ENCODE measurements at places on chromosomes 7 and 10.
A peak's percentile ranks its signal among the peaks of the same experiment; 100 is the strongest.

DNA sequence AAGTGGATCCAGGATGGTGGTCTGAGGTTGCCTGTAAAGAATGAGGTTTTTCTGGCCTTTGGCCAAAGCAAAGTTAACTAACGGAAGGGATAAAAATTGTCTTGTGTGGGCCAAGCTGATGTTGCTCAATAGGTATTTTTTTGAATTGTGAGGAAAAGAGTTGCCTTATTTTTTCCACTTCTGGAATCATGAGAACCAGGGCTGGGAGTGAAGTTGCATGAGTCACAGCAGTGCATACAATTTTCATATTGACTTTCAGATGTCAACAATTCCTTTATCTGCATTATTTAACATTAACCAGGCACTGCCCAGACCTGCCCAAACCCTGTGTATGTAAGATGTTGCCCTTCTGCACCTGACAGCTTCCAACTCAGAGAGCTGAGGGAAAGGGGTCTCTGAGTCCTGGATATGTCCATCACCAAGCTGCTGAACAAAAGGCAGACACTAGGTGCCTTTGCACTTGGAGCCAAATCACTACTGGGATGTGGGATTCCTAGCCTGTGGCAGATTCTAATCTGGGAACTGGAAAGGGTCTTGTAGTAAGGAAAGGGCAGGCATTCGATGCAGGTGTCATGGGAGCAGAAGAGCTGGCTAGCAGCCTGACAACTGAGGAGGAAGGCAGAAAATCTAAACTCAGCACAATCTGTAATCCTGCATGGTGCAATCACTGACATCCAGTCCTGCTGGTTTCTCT lies 52.3 kb upstream of the SLC35B4 start:
- H3K4me1 ChIP-seq, result no peaks in the 10 kb centered on the region
- H3K27ac ChIP-seq, result no peak overlapping the region
- DNase-seq, result no peak
- no peaks in the 10 kb centered on the region for H3K27me3 ChIP-seq
- H3K36me3 ChIP-seq, result no peaks in the 10 kb centered on the region

DNA sequence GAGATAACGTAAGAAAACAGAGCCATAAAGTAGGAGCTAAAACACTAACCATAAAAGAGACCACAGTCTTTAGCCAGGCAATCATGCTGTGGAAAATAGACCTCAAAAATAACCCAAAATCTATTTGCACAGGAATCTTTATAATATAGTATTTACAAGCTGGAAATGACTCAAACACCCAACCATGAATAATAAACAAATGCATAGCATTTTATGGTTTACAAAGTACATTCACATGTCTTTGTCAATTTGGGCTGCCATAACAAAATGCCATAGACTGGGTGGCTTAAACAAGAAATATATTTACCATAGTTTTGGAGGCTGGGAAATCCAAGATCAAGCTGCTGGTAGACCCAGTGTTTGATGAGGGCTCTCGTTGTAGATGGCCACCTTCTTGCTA lies 65.5 kb upstream of the GRB10 start:
- H3K4me1 ChIP-seq, result no peaks in the 10 kb centered on the region
- no peak overlapping the region for H3K4me3 ChIP-seq
- DNase-seq, result no peak
- H3K27me3 ChIP-seq, result no peaks in the 10 kb centered on the region

DNA sequence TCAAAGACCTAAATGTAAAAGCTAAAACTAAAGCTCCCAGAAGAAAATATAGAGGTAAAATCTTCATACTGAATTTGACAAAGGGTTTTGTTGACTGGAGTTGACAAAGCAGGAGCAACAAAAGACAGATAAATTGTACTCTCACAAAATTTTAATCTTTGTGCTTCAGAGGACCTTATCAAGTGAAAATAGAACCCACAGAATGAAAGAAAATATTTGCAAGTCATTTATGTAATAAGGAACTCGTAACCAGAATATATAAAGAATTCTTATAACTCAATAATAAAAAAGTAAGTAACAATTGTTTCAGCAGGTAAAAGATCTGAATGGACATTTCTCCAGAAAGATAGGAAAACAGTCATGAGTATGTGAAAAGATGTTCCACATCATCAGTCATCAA lies 62.0 kb upstream of the SRRM3 start:
- no peak for DNase-seq
- H3K4me3 ChIP-seq, result no peak overlapping the region
- no peak overlapping the region for H3K27ac ChIP-seq
- no peaks in the 10 kb centered on the region for H3K36me3 ChIP-seq

GRCh38 chr7:41117431-41117830 lies 585.5 kb downstream of the INHBA start:
- H3K27me3 ChIP-seq, result no peaks in the 10 kb centered on the region
- DNase-seq, result no peak
- H3K27ac ChIP-seq, result no peak overlapping the region
- no peaks in the 10 kb centered on the region for H3K36me3 ChIP-seq
- no peaks in the 10 kb centered on the region for H3K4me1 ChIP-seq

DNA sequence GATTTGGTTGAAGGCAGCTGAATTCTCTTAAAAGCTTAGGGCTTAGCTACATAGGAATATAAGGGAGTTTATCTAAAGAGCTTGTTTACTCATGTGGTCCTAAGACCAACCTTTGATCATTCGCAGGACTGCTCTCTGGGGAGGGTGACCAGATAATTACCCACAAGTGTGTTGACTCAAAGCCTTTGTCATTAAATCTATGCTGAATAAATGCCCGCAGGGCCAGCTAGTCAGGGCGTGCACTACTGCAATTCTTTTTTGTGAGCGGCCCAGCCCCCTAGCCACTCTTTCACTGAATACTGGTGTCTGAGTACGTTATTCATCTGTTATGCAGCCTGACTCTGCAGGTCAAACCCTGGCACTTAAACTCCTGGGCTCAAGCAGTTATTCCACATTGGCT lies 69.6 kb downstream of the AKAP9 start:
- no peak for DNase-seq
- H3K4me3 ChIP-seq, result no peak overlapping the region
- H3K36me3 ChIP-seq, result peaks cover 13% of the 10 kb centered on the region
- no peak overlapping the region for H3K27ac ChIP-seq
- no peaks in the 10 kb centered on the region for H3K4me1 ChIP-seq

DNA sequence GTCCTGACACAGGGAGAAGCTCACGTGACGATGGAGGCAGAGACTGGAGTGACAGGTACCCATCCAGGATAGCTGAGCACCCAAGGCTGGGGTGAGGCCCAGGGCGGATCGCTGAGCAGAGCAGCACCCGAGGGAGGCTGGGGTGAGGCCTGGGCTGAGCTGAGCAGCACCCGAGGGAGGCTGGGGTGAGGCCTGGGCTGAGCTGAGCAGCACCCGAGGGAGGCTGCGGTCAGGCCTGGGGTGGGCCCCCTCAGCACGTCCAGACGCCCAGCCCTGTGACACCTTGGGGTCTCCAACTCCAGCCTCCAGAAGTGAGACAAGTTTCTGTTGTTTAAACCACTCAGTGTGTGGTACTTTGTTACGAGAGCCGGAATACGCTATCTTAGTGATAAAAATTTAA lies 236.3 kb downstream of the ZMYND11 start:
- H3K27me3 ChIP-seq, result no peaks in the 10 kb centered on the region
- H3K4me1 ChIP-seq, result no peaks in the 10 kb centered on the region
- H3K27ac ChIP-seq, result no peak overlapping the region

GRCh38 chr10:71863203-71863602 lies 12.2 kb upstream of the PSAP start:
- H3K36me3 ChIP-seq, result no peaks in the 10 kb centered on the region
- H3K4me1 ChIP-seq, result no peaks in the 10 kb centered on the region
- no peaks in the 10 kb centered on the region for H3K27me3 ChIP-seq
- H3K27ac ChIP-seq, result no peak overlapping the region
- no peak for DNase-seq
- no peak overlapping the region for H3K4me3 ChIP-seq

DNA sequence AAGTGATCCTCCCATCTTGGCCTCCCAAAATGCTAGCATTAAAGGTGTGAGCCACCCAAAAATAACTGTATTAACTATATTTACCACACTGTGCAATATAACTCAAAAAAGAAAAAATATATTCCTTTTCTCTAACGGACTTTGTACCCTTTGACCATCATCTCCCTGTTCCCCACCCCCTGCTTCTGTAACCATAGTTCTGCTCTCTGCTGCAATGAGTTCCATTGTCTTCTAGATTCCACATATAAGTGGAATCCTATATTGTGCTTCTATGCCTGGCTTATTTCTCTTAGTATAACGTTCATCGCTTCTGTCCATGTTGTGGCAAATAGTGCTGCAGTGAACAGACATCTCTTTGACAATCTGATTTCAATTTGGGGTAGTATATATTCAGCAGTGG lies 4.2 kb downstream of the TMEM248 start:
- H3K27me3 ChIP-seq, result no peaks in the 10 kb centered on the region
- DNase-seq, result no peak
- peaks cover 8% of the 10 kb centered on the region for H3K36me3 ChIP-seq
- H3K27ac ChIP-seq, result no peak overlapping the region

GRCh38 chr7:27367179-27367932 lies 124.8 kb downstream of the EVX1 start:
- H3K27me3 ChIP-seq, result peaks cover 4% of the 10 kb centered on the region
- H3K36me3 ChIP-seq, result no peaks in the 10 kb centered on the region
- H3K4me3 ChIP-seq, result no peak overlapping the region
- H3K27ac ChIP-seq, result no peak overlapping the region
- DNase-seq, result no peak

DNA sequence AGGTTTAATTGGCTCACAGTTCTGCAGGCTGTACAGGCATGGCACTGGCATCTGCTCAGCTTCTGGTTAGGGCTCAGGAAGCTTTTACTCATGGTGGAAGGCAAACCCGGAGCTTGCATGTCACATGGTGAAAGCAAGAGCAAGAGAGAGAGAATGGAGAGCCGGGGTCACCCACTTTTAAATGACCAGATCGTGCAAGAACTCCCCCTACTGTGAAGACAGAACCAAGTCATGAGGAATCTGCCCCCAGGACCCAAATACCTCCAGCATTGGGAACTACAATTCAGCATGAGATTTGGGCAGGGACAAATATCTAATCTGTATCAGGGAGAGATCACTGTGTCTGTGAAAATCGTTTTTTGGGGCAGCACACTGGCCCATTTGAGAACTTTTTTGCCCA lies 110.0 kb upstream of the MYO3A start:
- no peaks in the 10 kb centered on the region for H3K36me3 ChIP-seq
- no peak overlapping the region for H3K27ac ChIP-seq
- no peaks in the 10 kb centered on the region for H3K4me1 ChIP-seq

- no peak overlapping the region for H3K27ac ChIP-seq
- H3K36me3 ChIP-seq, result peaks cover 86% of the 10 kb centered on the region
- no peaks in the 10 kb centered on the region for H3K4me1 ChIP-seq
- H3K27me3 ChIP-seq, result no peaks in the 10 kb centered on the region
- no peak for DNase-seq
- H3K4me3 ChIP-seq, result no peak overlapping the region
Measured at GRCh38 chr7:2924866-2925840, 81.0 kb upstream of the GNA12 start.

- H3K27me3 ChIP-seq, result no peaks in the 10 kb centered on the region
- peak overlapping the region; percentile 70 for H3K4me3 ChIP-seq
- H3K4me1 ChIP-seq, result peaks cover 10% of the 10 kb centered on the region
- H3K36me3 ChIP-seq, result peaks cover 4% of the 10 kb centered on the region
Measured at GRCh38 chr10:100184840-100185239, 989 bp downstream of the ERLIN1 start.

GRCh38 chr7:99313204-99313573 lies 12.5 kb upstream of the ARPC1A start:
- H3K27ac ChIP-seq, result no peak overlapping the region
- H3K4me3 ChIP-seq, result no peak overlapping the region
- DNase-seq, result no peak
- H3K4me1 ChIP-seq, result no peaks in the 10 kb centered on the region
- H3K36me3 ChIP-seq, result no peaks in the 10 kb centered on the region

GRCh38 chr10:61285749-61286148 lies 167.4 kb downstream of the TMEM26 start:
- no peaks in the 10 kb centered on the region for H3K4me1 ChIP-seq
- H3K27me3 ChIP-seq, result no peaks in the 10 kb centered on the region
- no peak overlapping the region for H3K27ac ChIP-seq
- H3K4me3 ChIP-seq, result no peak overlapping the region

DNA sequence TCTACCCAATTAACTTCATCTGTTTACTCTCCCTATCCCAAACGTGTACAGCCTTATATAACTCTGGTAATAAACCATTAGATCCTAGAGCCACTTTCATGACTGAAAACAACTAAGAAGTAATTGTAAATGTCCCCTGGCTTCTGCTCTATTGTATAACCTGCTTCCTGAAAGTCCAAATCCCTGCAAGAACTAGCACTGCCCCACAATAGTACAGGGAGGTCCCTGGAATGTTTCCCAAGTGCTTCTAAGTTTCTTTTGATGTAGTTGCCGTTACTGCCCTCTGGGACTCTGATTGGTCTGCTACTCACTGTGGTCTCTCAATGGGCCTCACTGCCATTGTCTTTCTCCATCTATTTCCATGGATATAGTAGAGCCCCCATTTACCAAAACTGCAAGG lies 764.0 kb upstream of the GHITM start:
- no peaks in the 10 kb centered on the region for H3K4me1 ChIP-seq
- H3K27ac ChIP-seq, result no peak overlapping the region
- no peak overlapping the region for H3K4me3 ChIP-seq
- no peaks in the 10 kb centered on the region for H3K36me3 ChIP-seq
- no peak for DNase-seq
- H3K27me3 ChIP-seq, result no peaks in the 10 kb centered on the region

DNA sequence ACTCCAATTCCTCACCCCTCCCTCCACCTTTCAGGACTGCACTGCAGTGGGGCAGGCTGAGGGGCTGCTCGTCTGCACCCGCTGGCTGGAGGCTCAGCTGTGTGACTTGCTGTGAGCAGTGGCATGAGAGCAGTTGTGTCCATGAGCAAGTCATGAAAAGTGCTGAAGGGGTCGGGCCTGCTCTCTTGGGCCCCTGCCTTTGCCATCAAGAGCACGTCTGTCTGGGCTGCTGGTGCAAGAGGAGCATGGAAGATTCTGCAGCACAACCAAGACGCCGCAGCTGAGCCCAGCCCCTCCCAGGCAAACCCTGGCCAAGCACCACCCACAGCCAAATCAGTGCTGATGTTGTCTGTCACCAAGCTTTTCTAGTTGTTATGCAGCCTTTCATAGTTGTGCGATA lies 284.3 kb downstream of the TCERG1L start:
- H3K4me1 ChIP-seq, result no peaks in the 10 kb centered on the region
- H3K27me3 ChIP-seq, result no peaks in the 10 kb centered on the region
- H3K36me3 ChIP-seq, result no peaks in the 10 kb centered on the region
- no peak overlapping the region for H3K27ac ChIP-seq

DNA sequence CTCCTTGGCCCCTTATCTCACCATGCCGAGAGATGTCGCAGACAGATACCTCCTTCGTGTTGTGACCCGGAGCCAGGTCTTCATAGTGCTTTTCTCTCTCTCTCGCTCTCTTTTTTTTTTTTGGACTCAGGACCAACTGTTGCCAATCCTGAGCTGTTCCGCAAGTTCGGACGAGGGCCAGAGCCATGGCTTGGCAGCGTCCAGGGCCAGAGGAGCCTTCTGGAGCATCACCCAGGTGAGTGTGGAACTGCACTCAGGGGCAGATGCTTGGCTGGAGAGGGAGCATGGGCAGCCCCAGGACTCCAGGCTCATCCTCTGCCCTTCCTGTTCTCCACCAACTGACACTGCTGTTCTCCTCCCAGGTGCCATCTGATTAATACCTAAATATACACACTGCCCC lies 7.8 kb downstream of the ZNF862 start:
- peaks cover 16% of the 10 kb centered on the region for H3K36me3 ChIP-seq
- H3K4me1 ChIP-seq, result no peaks in the 10 kb centered on the region
- no peak overlapping the region for H3K4me3 ChIP-seq
- no peak overlapping the region for H3K27ac ChIP-seq
